Upper lobe of left lung (tissue), 6 donors: ENCODE measurements at places on chromosomes 2 and 18. TPM values are rescaled to one million over a fixed set of nuclear protein-coding genes. Genes with fewer than 3 reads are reported as not detected.

The SERPINB5 gene
- not detected for total RNA-seq

The COL4A3 gene
- 129 TPM for total RNA-seq

DNA sequence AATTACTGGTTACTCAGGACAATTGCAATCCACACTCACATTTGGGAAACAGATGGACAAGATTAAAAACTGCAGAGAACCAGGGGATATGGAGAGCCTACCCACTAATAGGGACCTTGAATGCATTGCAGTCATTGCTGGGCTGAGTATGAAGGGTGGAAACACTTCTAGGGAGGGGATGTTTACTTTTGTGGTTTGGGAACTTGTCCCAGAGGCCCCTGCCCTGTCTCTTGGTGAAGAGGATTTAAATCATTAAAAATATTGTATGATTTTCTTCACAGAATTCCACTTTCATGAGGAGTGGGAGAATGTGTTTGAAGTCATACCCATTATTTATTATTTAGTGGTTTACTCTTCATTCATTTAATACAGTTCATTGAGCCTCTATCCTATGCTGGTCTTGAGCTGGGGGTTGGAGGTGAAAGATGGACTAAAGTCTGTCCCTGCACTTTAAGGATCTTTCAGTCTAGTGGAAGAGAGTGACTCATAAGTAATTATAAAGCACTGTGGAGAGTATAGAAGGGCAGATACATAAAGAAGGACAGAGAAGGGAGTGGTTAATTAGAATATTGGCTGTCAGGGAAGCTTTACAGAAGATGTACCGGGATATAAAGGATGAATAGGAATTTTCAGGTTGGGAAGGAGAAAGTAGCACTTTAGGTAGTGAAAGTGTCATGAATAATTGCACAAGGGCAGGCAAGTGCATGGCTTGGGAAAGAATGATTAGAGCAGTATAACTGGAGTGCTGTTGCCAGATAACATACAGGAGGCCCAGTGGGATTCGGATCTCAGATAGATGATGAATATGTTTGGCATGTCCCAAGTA is 313.4 kb downstream of the LPIN1 start:
- no peak for DNase-seq

- peak; percentile 1 for DNase-seq
Observed at GRCh38 chr2:190600293-190601103, 48.4 kb upstream of the NAB1 start.

DNA sequence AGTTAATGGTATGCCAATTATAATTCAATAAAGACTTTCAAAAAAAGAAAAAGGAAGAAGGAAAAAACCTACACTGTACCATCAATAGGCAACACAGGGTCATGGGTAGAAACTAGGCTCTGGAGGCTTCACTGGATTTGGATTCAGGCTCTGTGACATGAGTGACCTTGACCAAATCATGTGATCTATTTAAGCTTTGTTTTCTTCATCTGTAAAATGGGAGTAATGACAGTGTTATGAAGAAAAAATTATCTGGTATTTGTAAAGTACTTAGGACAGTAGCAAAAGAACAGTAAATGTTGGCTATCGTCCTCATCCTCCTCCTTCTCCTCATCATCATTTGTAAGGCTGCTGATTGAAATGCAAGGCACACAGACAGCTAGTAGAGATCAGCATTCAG is 59.3 kb upstream of the STPG4 start:
- no peak for DNase-seq

GRCh38 chr2:223767341-223767740 is 70.0 kb downstream of the AP1S3 start:
- no peak for DNase-seq

GRCh38 chr2:39779341-39779851 is 338 bp upstream of the THUMPD2 start:
- DNase-seq = no peak

DNA sequence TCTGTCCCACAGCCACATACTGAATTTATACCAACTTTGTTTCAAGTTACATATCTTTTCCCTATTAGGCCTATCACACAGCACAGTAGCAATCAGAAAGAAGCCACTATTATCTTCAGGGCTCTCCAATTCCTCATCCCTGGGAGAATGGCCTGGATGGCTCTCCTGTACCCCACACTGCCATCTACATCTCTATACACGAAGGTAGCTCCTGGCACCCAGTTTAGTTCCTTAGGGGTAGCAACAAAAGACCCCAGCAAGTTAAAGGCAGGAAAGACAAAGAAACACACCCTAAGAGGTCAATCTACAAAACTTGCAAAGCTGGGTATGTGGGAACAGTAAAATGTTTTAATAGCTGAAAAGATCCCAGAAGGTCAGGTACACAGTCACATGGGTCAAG is 39.9 kb downstream of the PAIP2B start:
- no peak for DNase-seq

DNA sequence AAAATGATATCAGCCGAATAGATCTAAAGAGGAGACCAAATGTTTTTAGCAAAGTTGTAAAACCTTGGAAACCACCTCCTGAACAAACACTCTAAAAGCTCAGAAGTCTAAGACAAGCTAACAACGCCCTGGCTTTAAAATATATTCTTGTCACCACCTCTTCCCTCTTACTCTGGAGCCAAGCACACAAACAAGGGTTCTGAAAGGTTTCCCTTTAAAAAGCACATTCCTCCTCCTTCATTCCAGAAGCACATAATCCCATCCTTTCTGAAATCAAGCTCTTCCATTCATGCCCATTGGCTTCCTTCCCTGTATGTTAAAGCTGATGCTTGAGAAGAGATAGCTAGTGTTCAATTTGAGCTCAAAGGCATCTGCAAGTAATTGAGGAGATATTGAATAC is 382.0 kb downstream of the LNPK start:
- DNase-seq = no peak

DNA sequence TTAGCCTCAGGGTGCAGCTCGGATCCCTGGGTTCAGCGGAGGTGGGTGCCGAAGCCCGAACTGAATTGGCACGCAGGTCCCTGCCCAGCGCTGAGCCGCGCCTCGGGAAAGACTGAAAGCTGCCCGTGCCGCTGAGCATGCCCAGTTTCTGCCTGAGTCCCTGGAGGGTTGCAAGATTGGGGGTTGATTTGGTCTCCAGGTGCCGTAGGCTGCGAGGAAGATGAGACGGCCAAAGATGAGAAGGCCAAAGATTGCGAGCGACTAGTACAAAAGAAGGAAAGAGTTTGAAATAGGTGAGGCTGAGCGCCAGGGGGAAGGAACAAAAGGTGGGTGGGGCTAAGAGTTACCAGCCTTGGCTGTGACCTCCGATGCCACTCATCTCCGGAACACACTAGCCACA is 852 bp upstream of the KCNH7 start:
- peak; percentile 32 for DNase-seq

GRCh38 chr18:55206927-55207326 is 247.7 kb upstream of the CCDC68 start:
- no peak for DNase-seq
